ENCODE measurements at places on chromosomes 1 and 21.

GRCh38 chr1:12052997-12053686, 10.0 kb upstream of the TNFRSF8 start:
- no peak for DNase-seq

GRCh38 chr1:23202263-23202749, 15.0 kb downstream of the HTR1D start:
- no peak for DNase-seq

- DNase-seq, result no peak
These were observed 304.9 kb downstream of the KCNH1 start for GRCh38 chr1:210828996-210829596.

- no peak for DNase-seq
These were observed 90.2 kb upstream of the RUNX1 start for GRCh38 chr21:35139382-35139715.

DNA sequence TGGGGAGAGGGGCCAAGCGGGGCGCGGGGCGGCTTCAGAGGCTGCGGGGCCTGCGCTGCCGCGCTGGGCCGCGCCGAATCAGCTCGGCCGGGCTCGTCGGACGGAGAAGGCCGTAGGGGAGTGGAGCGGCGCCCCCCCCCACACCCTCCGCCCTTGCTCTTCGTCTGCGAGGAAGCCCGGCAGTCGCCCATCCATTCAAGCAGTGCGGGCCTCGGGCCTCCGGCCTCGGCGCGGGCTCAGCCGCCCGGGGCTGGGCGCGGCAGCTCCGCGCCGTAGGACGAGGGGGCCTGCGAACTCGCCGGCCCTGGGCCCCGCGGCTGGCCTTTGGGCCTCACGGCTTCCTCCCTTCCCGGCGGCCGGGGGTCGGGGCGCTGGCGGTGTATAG, 564 bp downstream of the CTPS1 start:
- DNase-seq, result no peak

DNA sequence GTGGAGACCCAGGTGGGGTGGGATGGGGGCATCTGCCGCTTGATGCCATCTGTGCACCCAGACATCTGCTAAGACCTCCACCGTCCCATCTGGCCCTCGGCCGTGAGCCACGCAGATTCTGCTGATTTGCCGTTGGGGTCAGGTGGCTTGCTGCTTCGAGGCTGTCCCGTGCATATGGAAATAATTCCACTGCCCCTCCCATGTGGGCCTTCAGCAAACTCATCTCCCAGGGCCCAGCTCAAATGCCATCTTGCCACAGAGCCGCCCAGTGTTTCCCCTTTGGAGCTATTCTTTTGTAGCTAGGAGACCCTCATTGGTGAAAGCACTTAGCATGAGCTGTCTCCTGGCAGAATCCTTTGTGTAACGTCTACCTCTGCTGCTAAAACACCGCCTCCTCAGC, 99.8 kb downstream of the KAZN start:
- DNase-seq, result no peak

- no peak for DNase-seq
These were observed 3.5 kb downstream of the HAPLN2 start for GRCh38 chr1:156622581-156623297.

DNA sequence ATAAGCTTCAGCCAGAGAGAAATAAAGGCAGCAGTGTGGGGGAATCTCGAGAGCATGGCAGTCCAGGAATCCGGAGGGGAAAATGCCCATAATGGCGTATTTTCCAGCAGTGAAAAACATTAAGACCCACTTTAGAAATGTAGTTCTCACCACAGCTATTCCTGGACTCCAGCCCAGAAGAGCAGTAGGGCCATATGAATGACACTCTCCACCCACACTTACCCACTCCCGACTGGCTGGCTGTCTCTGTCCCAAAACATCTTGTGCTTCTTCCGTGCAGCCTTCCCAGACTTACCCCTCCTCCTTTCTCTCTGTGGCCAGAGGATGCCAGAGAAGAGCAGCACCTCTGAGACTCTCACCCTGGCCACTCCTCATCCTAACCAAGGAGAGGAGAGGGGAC, 56.4 kb downstream of the TRABD2B start:
- DNase-seq, result no peak

DNA sequence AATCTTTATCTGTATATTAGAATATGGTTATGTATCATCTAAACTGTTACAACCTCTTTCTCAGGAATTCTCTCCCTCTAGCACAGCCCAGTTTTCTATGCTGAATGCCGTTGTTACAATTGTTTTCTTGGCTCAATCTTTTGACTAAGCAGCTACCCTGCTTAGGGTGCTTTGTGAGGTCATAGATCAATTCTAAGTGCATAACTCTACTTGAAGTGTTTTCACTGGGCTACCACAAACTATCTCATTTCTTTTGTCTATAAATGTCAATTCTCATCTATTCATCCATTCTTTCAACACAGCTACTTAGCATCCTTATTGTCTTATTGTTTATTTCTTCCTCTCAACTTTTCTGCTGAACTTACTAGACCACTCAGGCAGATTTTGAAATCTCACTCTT, 77.1 kb downstream of the CEP350 start:
- no peak for DNase-seq

DNA sequence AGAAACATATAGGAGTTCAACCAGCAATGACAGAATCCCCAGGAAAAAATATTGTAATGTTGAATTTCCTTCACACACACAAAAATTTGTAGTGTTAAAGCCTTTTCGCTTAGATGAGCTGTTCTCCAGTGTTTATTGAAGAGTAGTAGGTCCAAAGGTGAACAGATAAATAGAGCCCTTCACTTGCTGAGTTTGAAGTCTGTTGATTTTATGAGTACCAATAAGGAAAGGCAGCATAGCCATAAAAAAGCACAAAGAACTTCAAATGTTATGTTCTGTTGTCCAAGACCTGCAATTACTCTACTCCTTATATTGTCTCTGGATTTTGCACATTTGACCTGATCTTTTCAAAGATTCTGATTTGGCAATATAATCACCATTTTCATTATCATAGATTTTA, 362.7 kb upstream of the B3GALT2 start:
- no peak for DNase-seq

DNA sequence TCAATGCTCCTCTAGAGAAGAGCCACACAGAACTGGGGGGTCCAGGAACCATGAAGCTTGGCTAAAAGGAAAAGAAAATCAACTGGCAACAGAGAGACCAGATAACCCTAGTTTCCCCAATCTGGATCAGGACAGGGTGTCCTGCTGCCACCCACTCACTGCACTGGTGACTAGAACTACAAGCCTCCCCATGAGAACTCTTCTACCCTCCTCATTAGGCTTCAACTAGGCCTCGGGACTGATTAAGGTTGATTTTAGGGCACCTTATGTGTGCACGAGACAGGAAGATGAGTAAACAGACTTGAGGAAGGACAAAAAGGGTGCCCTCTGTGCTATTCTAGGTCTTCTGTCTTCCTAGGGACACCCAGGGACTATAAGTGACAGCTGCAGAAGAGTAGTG, 2.3 kb upstream of the SF3B4 start:
- DNase-seq, result no peak

- no peak for DNase-seq
These were observed 79.6 kb downstream of the NME7 start for GRCh38 chr1:169288011-169288414.

DNA sequence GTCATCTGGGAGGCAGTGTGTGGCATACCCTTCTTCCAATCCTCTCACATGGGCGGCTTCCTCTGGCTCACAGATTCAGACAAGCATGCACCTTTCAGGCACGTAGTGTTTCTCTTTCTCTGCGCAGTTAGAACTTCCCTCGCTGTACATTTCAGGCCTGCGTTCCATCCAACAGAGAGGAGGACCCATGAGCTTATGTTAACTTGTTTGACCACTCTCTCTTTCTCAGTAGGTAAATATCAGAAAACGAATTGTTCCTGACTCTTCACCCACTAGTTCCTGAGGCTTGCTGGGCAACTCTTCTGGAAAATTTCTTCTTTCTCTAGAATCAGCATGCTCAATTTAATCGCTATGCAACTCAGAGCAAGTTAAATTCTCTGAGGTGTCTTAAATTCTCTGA, 85.5 kb downstream of the DDX20 start:
- no peak for DNase-seq

DNA sequence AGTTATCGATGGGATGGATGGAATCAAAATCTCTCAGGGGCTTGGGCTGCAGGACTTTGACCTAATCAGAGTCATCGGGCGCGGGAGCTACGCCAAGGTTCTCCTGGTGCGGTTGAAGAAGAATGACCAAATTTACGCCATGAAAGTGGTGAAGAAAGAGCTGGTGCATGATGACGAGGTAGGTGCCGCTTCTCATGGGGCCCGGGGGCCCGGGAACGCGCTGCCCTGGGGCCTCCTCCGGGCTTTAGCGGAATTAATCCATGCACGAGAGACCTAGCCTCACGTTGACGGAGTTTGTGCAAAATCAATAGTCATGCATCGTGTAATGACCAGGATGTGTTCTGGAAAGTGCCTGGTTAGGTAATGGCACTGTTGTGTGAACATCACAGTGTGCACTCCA, 43.8 kb downstream of the FAAP20 start:
- DNase-seq, result no peak

GRCh38 chr1:44557778-44558177, 116.5 kb downstream of the TMEM53 start:
- no peak for DNase-seq

DNA sequence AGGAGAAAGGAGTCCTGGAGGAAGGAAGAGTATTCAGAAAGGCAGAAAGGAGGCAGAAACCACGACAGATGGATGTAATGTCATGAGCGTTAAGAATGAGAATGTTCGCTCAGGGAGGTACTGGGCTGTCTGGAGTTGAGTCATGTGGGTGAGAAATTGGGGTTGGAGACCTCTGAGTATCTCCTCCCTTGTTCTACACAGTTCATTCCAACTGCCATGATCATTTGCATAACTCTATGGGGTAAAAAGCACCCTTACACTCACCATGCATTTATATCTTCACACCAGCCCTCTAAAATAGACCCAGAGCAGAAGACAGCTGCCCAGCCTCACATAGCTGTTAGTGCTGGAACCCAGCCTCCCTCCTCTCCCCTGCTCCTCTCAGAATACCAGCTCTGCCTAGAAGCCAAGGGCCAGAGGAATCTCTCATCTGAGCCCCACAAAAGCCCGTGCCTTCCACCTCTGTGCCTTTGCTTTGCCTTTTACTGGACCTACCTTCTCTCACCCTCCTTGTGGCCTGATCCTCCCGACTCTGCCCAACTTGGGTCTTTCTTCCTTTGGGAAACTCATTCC, 85.2 kb downstream of the BEND5 start:
- DNase-seq, result no peak

DNA sequence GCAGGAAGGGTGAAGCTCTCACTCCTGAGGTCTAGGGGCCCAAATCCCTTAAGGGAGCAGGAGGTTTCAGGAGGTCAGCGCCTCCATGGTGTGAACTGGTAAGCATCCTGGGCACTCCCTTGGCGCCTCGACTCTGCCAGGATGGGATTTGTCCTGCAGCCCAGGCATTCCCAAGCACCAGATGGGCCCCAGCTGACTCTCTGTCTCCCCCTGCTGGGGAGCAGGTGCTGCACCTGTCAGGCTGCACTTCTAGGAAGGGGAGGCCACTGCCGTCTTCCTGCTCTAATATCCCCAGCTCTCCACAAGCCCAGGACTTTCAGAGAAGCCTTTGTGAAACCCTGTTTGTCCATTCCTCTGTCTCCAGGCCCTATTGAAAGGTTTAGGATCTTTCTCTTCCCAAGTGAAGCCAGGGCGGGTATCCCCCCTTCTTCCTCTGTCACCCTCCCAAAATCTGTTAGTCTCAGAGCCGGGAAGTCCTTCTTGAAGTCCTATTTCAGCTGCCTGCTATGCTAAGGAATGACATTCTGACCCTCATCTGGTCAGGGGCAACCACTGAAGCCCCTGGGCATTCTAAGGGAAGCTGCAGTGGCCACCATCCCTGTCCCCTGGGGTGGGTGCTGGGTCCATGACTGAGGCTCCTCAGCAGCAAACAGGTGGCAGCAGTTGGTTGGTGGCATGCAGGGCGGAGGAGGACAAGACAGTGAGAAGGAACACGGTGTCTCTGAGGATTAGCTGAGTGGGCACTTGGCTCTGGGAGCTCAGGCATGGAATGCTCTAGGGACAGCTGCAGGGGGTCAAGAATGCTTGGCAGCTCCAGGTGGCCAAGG, 3.2 kb downstream of the MYBPH start:
- peak; percentile 60 for DNase-seq

- no peak for DNase-seq
These were observed 52.5 kb downstream of the ANGPTL1 start for GRCh38 chr1:178818416-178818815.

- DNase-seq, result no peak
These were observed 189.1 kb upstream of the C1orf87 start for GRCh38 chr1:60262701-60263100.

- DNase-seq, result no peak
These were observed 17.5 kb downstream of the NCF2 start for GRCh38 chr1:183572721-183573120.

- no peak for DNase-seq
These were observed 4.8 kb upstream of the IFNLR1 start for GRCh38 chr1:24191860-24192259.

DNA sequence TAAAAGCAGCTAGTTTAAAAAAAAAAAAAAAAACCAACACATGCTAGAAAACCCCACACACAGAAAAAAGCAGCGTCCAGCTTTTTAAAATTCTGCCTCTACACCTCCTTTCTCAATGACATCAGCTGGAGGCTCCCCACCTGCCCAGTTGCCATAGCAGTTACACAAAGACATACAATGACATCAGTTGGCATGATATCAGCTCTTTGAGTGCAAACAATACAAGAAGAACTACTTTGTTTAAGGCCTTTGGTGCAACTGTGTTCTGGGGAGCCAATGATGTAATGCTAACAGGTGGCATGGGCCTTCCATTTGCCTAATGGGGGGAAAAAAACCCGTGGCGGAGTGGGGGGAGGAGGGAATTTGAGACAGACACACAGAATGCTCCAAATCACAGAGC, 32.9 kb downstream of the DUSP10 start:
- no peak for DNase-seq

DNA sequence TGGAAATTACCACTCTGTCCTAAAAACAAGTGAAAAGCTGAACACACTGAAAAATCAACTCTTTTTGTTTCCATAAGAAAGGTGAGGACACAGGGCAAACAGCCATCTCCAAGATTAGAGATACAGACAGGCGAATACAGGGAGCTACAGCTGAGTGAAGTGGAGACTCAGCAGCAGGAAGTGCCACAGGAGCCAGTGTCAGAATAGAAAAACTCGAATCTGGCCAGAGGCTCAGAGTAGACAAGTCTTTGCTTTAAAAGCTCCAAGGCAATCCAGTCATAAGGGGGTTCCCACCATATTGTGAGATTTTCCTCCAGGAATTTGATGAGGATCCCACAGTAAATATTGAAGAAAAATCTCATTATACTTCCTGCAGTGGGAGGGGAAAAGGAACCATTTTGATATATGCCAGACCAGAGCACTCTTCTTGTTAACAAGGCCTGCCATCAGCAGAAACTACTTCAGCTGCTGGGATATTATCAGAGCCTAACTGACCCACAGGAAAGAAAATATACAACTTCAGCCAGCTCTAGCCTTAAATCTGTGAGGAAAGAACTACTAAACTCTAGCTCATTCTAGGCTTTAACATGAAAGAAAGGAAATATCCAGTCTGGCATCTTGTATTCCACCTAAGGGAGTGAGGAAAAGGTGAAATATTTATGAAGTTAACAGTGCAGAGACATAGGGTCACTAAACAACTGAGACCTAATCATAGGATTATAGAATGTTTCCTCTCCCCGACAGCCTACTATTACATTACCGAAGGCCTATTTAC, 256.2 kb upstream of the OLFM3 start:
- no peak for DNase-seq

All from stimulated activated CD4-positive, alpha-beta T cell treated with anti-CD3 and anti-CD28 coated beads, Interleukin-2, amount 100 ng/mL, for 48 hours (primary cell).